ENCODE measurements at places on chromosomes 2 and 18.

GRCh38 chr2:44715671-44716081 lies 225.8 kb upstream of the SIX3 start:
- DNase-seq = no peak

- DNase-seq = no peak
Measured at GRCh38 chr2:206615417-206616089, 26.7 kb upstream of the FAM237A start.

- DNase-seq = no peak
Measured at GRCh38 chr2:46689993-46690392, 210.6 kb downstream of the TMEM247 start.

DNA sequence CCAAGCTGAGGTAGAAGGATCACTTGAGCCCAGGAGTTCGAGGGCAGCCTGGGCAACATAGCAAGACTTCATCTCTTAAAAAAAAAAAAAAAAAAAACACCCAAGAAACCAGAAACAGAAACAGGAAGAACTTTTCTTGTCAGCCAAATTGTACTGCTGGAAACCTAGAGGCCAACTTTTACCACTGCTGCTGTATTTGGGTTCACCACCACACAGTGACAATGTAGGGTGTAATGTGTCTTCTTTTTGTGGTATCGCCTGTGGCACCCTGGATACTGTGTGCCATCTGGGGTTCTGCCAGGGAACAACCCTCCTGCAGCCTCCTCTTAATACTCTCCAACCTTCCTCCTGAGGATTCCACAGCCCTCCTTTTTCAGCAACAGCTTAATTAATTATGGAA lies 72.6 kb downstream of the STK39 start:
- peak; percentile 51 for DNase-seq

DNA sequence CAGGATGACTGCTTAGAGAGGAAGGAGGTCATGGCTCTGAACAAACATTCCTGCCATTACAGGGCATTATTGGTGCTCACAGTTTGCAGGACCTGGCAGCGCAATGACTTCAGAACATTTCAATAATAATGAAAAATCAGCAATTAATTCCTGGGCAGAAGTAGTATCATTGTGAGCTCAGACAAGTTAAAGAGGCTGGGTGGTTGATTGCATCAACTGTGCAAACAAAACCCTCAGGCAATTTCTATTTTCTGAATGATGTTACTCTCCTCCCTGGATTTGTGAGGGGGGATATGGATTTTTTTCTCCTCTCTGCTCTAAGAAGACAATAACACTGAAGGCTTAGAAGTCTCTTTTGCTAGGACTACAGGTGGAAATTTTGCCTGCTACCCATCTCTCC lies 168.1 kb upstream of the TACR1 start:
- no peak for DNase-seq

GRCh38 chr2:160415991-160416390 lies 77.6 kb downstream of the RBMS1 start:
- DNase-seq = no peak

GRCh38 chr2:238169048-238169707 lies 10.4 kb downstream of the ERFE start:
- DNase-seq = no peak

- no peak for DNase-seq
Measured at GRCh38 chr18:34194239-34194638, 30.5 kb downstream of the NOL4 start.

Data from activated CD4-positive, alpha-beta T cell treated with anti-CD3 and anti-CD28 coated beads, Interleukin-2, amount 50 U/mL, for 16 hours (primary cell).